ENCODE measurements at places on chromosomes 3 and 15. TPM values are rescaled to one million over a fixed set of nuclear protein-coding genes. Genes with fewer than 3 reads are reported as not detected.
A peak's percentile ranks its signal among the peaks of the same experiment; 100 is the strongest.

DNA sequence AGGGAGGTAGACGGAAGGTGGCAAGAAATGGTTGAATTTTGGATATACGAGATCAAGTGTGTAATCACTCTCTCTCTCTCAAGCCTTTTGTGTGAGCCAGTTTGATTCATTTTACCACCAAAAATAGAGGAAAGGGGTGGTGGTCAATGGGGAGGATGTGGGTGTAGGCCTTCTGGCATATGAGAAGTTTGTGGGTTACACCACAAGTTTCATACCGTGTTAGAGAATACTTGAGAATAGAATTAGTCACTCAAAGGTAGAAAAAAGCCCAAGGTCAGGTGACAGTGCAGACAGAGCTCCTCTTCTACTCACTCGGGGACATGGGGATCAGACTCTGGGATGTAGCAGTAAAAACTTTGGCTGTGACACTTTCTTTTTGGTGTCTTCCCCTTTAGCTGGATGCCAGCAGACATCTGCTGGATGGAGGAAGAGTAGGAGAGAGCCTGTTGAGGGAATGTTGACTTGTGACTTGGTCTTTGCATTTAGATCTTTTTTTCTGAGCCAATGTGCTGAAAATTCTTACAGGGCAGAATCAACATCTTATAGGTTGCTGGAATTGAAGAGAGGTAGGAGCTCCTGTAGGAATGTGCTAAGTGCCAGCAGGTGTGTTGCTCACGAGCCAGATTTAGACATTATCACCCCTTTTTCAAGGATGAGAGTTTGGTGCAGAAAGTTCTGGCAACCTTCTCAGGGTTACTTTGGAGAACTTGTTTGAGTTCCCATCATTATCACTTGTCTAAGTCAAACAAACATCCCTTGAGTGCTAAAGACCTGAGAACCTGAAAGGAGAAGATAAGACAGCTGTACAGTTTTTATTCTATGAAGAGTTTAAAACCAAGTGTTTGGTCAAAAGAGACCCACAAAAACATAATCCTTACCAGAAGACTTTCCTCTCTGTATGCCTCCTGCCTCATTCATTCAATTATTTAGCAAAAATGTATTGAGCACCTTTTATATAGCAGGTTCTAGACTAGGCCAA lies 43.9 kb upstream of the RYK start:
- DNase-seq: no peak

GRCh38 chr15:38612159-38612863 lies 47.7 kb upstream of the RASGRP1 start:
- DNase-seq: no peak

- no peak for DNase-seq
Observed at GRCh38 chr15:101320501-101321052, 25.5 kb upstream of the SNRPA1 start.

GRCh38 chr15:71812966-71813722 lies 2.8 kb downstream of the NR2E3 start:
- DNase-seq: no peak

GRCh38 chr3:153182501-153183293 lies 20.7 kb downstream of the RAP2B start:
- peak; percentile 73 for DNase-seq

- no peak for DNase-seq
Observed at GRCh38 chr3:62604298-62604697, 230.9 kb upstream of the FEZF2 start.

- DNase-seq: no peak
Observed at GRCh38 chr3:15214758-15215157, 8.7 kb downstream of the CAPN7 start.

GRCh38 chr3:126119008-126119675 lies 35.2 kb upstream of the SLC41A3 start:
- no peak for DNase-seq

DNA sequence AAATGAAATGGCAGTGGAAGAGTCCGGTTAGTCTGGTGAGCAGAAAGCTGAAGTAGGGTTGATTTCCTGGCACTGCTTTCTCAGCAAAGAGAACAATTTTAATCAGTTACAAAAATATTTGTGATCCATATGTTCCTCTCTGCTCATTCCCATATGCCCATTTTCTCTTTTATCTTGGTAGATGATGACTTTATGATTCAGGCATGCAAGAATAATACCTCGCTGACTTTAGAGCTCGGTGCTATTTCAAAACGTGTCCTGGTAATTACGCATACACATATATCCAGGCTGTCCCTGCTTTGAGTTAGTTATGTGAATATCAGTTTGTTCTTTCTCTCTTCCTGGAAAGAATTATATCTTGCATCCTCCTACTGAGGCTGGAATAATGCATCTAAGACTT lies 38.5 kb downstream of the ARPP21 start:
- no peak for DNase-seq

DNA sequence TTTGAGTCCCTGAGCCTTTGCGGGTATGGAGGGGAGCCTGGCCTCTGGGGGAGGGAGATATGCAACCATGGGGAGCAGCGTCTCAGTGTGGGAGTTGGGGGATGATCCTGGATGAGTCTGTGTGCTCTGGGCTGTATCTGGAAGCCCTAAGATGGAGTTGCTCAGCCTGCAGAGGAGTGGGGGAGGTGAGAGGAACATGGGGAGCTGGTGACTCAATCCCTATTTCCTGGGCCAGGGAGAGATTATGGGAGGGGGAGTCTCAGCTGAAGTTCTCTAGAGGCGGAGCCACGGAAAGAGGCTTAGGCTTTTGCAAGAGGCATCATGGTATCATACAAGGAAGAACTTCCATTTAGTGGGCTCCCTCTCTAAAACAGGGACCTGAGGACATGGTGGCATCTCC lies 59.5 kb upstream of the TMEM115 start:
- DNase-seq: no peak

GRCh38 chr15:52006702-52007340 lies 12.2 kb upstream of the MAPK6 start:
- no peak for DNase-seq

DNA sequence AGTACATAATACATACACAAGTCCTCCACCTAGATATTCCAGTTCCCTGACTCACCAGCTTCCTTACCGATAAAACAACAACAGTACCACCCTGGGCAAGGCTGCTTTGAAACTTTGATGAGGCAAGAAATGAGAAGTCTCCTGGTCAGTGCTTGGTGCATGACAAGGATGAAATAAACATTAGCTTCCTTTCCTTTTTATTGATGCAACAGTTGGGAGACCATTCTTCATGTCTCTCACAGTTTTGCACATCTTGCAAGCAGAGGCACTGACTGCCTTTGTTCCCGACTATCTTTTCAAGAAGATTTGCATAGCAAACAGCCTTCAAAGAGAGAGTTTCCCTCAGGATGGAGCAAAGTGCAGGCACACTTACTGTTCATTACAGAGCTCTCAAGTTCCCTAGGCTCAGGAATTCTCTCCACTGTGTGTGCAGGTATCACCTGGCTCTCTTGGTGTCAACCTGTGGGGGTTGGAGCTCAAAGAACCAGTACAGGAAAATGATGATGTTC lies 65.2 kb downstream of the MYLK start:
- no peak for DNase-seq

- DNase-seq: no peak
Observed at GRCh38 chr3:24348348-24348747, 146.3 kb downstream of the THRB start.

- DNase-seq: no peak
Observed at GRCh38 chr15:85142312-85142711, 160.7 kb downstream of the PDE8A start.

- no peak for DNase-seq
Observed at GRCh38 chr15:70466305-70466704, 297.1 kb downstream of the UACA start.

DNA sequence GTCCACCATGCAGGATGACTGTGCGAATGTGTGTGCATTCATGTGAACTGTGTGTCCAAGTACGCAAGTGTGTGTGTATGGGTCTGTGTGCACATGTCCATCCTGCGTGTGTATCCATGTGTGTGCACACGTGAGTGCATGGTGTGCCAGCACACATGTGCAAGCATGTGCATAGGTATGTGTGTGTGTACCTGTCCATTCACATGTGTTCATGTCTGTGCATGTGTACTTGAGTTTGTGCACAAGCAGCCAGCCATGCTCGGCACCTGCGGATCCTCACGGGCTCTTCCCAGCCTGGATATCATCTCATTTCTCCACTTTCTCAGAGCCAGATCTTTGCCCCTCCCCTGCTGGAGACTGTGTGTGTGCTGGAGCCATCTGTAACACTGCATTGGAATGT lies 18.7 kb upstream of the PLXNA1 start:
- no peak for DNase-seq

DNA sequence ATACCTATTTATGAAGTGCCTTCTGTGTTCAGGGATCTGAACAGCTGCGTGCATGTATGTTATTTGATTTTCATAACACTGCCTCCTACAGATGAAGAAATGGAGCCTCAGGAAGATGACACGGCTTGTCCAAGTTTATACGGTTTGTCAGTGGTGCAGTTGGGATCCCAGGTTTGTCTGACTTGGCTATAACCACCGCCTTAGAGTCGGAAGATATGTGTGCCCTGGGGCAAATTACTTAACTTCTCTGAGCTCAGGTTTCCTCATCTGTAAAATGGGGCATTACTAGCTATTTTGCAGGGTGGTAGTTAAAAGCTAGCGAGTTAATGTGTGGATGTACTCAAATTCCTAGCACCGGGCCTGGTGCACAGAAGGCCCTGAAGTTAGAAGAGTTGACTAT lies 54.1 kb upstream of the ANP32A start:
- DNase-seq: no peak

GRCh38 chr15:101723171-101723873 lies 951 bp downstream of the TARS3 start:
- DNase-seq: peak; percentile 44

DNA sequence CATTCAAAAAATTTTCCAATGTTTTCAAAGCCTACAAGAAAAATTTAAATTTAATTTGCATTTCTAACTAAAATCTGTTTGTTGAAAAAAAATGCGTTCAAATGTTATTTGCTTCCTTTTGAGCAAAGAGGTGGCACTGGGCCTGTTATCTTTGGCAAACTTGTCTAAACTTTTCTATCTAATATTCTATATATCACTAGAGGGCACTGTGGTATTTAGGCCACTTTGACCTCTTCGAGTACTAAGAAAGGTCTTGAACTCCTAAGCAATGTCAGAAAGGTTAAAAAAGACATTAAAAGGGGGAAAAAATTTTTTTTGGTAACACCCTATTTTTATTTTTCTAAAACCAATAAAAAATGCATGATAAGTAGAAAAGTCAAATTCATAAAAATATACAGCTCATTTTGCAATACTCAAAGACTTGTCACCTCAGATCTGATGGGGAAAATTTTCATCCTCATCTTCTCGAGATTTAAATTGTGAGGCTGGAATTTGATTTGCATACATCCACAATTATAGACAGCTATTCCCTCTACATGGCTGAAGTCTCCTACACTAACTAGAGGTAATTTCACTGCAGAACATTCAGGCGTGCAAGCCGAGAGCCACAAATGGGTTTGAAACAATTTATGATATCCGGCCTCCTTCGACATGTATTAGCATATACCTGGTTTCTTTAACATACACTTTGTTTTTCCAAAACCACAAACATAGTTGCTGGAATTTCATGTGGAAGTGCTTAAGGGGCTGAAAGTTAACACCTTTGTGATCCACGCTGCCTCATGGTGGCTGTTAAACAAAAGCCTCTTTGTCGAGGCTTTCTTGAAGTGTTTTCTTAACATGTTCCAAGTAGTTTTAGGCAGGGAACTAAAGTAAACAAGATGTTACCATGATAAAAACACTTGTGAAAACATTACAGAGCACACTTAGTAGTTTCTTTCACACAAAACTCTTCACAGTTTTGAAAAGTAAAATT lies 576.4 kb downstream of the FOXP1 start:
- no peak for DNase-seq

DNA sequence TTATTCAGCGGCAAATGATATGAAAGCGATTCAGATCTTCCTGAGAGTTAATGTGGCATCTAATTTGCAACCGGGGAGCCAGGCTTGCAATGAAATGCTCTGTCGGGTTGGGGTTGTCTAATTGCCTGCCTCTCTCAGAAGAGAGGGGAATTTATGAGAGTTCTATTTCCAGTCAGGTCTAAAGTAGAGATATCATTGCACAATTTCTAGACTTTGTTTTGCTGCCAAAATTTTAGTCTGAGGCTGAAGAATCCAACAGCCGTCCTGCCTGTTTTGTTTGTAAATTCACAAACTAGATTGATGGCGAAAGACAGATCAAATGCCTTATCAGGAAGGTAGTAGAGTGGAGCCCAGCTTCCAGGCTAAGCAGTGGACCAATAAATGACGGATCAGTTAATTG lies 610 bp downstream of the LIPC start:
- DNase-seq: no peak

GRCh38 chr15:95853350-95853749 lies 477.1 kb upstream of the NR2F2 start:
- DNase-seq: no peak

GRCh38 chr15:41648770-41649169 lies 11.4 kb upstream of the MGA start:
- no peak for DNase-seq

SCAANT1 gene
- not detected for total RNA-seq

DNAH1 gene
- 0.14 TPM for total RNA-seq

LXN gene
- not detected for total RNA-seq

ZNF860 gene
- total RNA-seq: not detected

ISLR gene
- total RNA-seq: 19.8 TPM

TMEM212 gene
- total RNA-seq: not detected

SCN11A gene
- 0.02 TPM for total RNA-seq

Data from SJCRH30 (cell line).